ENCODE measurements at places on chromosomes 1 and 21. TPM values are rescaled to one million over a fixed set of nuclear protein-coding genes. Genes with fewer than 3 reads are reported as not detected.

The C1orf53 gene
- not detected for total RNA-seq

- DNase-seq: no peak
These were observed 2.9 kb upstream of the OR2T12 start for GRCh38 chr1:248306103-248306502.

GRCh38 chr1:31434101-31434871, 21.3 kb downstream of the SERINC2 start:
- DNase-seq: no peak

The UCK2 gene
- total RNA-seq: 48.0 TPM

GRCh38 chr1:210715072-210715471, 386.4 kb downstream of the HHAT start:
- no peak for DNase-seq

DNA sequence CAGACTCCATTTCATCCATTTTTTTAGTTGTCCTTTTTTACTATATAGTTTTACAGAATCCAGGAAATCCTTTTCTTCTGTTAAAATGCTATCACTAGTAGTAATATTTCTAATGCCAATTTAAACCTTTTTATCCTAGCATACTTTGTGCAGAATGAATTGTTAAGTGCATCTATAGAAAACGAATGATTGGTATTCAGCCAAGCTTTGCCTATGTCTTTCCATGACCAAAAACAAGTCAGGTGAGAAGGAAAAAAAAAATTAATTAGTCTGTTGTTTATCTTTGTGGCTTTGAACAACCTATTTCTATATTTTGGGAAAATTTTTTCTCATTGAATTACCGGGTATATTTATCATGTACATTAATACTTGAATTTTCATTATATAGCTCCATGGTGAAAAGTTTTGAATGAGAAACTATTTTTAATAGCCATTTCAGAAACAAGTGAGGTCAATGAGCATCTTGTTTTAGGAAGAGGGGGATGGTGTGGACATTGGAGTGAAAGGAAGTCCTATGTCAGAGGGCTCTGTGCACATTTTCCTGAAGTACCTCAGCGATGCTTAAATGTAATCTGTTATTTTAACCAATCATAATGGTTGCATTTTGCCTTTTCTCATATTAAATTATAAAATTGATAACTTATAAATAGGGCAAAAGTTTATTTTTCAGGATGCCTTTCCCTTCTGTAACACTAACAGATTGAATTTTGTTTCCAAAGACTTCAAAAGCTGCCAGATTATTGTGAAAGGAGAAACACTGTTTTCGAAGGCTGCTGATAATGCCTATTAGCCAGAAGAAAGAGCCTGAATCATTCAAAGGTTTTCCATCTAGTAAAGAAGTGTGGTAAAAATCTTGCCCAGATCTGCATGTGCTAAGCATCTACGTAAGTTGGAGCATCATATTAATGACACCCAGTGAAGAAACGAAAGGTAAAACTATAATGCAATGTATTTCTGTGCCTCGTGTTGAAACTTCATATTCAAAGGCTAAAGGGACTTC, 73.8 kb upstream of the S1PR1 start:
- no peak for DNase-seq

The OLIG2 gene
- not detected for total RNA-seq

GRCh38 chr1:115669002-115669673, 27.4 kb downstream of the VANGL1 start:
- no peak for DNase-seq

The SPRR2B gene
- total RNA-seq: not detected

DNA sequence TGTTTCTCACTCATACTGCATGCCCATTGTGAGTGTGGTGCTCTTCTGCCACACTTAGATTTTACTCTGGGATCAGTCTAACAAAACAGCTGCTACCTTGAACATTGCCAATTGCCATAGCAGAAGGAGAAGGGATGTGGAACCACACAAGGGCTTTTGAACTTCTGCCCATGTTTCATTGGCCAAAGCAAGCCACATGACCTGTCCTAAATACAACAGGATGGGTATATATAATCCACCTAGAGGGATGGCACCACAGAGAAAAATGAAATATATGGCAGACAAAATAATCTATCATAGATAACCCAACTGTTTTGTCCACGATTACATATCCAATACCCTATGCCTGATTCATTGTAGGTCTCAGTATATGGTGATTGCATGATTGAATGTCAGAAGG, 26.3 kb downstream of the PDE4B start:
- DNase-seq: no peak

The NMNAT2 gene
- total RNA-seq: 0.27 TPM

DNA sequence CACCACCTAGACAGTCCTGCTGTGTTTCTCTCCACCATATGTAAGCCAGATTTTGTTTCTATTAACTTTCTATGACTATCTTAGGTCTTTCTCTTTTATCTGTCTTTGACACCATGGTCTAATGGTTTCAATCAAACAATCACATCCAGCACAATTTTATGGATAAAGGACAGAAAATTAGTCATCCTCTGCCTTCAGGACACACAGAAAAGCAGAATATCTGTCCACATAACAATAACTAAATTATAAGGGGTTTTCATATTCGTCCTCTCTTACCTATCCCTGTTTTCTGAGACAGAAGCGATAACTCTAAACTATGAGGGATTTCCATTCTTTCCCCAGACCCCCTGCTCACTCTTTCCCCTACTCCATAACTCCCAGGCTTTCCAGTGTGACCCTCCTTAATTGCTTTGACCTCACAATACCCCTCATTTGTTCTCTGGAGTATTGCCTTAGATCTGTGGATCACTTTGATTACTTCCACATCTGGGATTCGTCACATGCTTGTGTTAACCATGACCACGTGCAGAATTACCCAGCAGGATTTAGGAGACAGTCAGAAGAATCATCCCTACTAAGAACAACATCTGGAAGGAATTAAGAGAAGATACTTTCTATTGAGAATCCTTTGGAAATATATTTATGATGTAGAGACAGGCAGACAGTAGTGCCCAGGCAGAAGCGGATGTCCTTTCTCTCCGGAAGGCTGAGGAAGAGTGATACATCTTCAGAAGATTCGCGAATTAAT, 108.2 kb upstream of the GREM2 start:
- no peak for DNase-seq

The UTS2 gene
- not detected for total RNA-seq

DNA sequence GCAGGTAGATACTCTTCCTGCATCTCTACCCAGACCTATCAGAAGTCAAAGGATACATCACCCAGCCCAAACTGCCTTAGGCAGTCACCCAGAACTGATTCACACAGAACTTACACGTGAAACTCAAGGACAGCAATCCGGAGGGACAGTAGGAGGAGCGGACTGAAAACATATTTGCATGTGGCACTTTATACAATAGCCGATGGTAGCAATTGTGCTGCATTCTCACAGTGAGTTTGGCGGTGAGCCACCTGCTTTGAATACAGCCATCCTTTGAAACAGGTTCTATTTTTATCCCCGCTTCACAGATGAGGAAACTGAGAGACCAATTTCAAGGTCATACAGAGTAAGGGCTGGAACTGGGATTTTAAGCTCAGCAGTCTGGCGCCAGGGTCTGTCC, 69.5 kb downstream of the EDEM3 start:
- peak; percentile 16 for DNase-seq

GRCh38 chr1:17874231-17874630, 119.1 kb downstream of the ACTL8 start:
- DNase-seq: no peak

The FLG gene
- not detected for total RNA-seq

DNA sequence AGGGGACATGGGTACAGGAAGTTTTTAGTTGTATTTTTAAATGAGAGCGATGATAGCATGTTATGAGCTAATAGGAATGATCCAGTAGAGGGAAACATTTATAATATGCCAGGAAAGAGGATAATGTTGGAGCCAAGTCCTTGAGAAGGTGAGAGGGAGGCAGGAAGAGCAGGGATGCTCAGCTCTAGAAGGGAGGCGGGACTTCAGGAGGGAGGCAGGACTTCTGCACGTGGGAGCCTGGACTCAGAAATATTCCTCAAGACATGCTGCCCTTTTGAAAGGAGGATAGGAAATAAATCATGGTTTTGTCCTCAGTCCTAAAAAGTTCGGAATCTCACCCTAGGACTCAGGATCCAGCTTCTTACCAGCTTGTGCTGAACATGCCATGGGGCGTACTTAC, 5.9 kb downstream of the ADARB1 start:
- DNase-seq: no peak

GRCh38 chr1:30472009-30472408, 251.4 kb downstream of the MATN1 start:
- DNase-seq: no peak

The B3GALT2 gene
- total RNA-seq: 0.64 TPM

The C4BPB gene
- total RNA-seq: not detected

The FAM131C gene
- total RNA-seq: not detected

- DNase-seq: no peak
These were observed 2.2 kb upstream of the ARHGEF16 start for GRCh38 chr1:3451994-3452865.

GRCh38 chr1:203930342-203930741, 68.9 kb downstream of the SNRPE start:
- no peak for DNase-seq

The ERI3 gene
- 30.4 TPM for total RNA-seq

The KRTAP19-1 gene
- total RNA-seq: not detected

The S100A5 gene
- not detected for total RNA-seq

The APCS gene
- not detected for total RNA-seq

- DNase-seq: no peak
These were observed 138.3 kb downstream of the FOXD2 start for GRCh38 chr1:47575855-47576757.

The CMPK1 gene
- 141 TPM for total RNA-seq

DNA sequence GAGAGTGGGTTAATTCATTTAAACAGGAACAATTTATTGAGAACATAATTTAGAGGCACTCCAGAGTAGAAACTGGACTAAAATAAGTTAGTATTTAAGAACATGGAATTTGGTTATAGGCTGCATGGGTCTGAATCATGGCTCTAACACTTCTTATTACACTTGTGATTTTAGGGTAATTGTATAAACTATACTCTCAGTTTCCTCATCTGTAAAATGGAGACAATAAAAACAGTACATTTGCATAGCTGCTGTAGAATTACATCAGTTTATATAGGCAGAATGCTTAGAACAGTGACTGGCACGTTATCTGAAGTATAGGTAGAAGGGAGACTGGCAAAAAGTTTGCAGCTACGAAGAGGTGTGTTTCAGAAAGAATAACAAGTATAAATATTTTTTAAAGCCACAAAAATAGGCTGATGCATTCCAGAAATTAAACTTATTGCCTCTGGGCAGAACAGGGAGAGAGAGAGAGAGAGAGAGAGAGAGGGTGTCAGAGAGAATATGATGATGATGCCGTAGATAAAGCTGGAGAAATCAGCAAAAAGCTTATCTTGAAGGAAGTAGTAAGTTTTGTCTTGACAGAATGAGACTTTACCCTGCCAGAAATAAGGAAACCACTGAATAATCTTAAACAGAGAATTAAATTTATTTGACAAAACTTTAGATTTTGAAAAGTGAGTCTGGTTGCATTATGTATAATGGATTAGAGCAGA, 8.1 kb upstream of the OR6K3 start:
- DNase-seq: no peak

GRCh38 chr1:186302381-186302920, 72.6 kb downstream of the TPR start:
- no peak for DNase-seq

- DNase-seq: no peak
These were observed 211.8 kb downstream of the MATN1 start for GRCh38 chr1:30511563-30511962.

- DNase-seq: no peak
These were observed 41.4 kb upstream of the GALNT2 start for GRCh38 chr1:230025686-230026085.

- no peak for DNase-seq
These were observed 94.1 kb downstream of the ADGRL2 start for GRCh38 chr1:81894867-81895266.

The TCHHL1 gene
- total RNA-seq: not detected

The AMY1A gene
- not detected for total RNA-seq

DNA sequence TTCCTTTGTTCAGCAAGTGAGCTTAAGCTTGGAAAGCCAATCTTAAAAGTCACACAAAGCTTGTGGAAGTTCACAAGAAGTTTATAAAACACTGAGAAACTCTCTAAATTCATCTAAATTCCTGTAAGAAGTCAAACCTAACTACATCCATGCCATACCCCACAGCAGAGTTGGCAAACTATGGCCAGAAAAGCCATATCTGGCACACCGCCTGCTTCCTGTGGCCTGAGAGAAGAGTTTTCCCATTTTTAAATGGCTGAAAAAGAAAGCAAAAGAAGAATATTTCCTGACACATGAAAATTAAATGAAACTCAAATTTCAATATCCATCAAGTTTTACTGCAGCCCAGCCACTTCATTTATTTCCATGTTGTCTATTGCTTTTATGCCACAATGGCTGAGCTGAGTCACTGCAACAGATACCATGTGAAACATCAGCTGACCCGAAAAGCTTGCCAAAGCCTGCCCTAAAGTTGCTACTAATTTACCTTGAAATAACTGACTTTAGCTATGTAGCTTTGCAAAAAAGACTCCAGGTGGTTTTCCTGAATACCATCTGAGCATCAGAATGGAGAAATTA, 237.1 kb downstream of the SLC45A1 start:
- no peak for DNase-seq

The CD247 gene
- total RNA-seq: not detected

DNA sequence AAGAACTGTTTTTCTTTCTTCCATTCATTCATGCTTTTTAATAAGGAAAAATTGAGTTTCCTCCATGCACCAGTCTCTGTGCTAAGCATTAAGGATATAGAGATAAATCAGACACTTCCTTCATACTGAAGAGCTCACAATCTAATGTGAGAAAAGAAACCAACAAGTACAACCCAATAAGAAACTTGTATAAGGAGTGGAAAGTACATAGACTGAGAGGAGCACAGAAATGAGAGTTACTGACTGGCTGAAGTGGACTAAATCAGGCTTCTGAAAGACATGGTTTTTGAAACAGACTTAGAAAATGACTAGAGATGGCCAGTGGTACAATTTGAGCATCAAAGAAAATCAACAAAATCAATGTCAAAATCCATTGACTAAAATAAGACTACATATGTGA, 524.4 kb downstream of the PLPP3 start:
- no peak for DNase-seq

DNA sequence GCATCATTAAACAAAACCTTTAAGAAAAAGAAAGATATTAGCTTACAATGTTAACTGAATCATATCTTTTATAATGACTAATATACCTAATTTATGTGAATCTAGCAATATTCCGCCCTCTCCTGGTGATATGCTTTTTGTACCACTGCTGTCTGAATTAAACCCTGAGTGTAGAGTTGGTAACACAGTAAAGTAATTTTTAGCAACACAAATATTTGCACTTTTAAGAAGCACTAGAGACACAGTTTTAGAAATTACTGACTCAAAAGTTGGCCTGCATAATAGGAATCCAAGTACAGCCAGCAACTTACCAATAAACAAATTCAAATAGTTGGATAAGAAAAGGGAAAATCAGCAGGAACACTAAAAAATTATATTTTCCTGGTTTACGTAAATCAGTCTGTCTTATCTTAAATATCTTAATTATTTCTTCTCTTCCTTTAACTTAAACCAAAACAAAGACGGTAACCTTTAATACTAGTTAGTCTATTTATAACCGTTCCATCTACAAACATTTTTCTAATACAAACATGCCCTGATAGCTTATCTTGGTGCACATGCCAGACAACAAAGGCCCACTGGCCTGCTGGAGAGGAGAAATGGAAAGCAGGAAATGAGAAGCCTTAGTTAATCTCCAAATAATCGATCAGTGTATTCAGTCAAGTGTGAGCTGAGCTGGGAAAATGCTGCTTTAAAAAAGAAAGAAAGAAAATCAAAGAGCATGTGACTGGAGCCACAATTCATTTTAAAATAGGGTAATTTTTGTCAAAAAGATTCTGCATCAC, 246.0 kb downstream of the RERE start:
- no peak for DNase-seq

Data from transverse colon (tissue), 4 donors.